Coronary artery (tissue), 2 donors: ENCODE measurements at places on chromosomes 3 and 15.

DNA sequence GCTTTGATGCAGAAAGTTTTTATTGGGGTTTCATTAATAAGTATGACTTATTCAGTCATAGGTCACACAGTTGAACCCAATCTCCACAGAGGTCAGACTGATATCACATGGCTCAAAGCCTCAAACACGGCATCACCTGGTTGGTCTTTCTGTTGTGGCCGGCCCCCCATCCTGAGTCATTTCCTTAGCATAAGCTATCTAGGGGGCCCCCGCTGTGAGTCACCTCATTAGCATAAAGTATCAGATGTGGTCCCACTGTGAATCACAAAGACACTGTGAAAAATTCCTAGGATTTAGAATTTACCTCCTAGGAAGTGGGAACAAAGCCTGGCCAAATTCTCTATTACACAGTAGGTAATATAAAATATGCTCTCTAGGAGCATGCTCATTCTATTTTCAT is 502.2 kb downstream of the PYDC2 start:
- no peak for DNase-seq

- no peak for DNase-seq
Observed at GRCh38 chr3:72950372-72950771, 46.2 kb upstream of the PPP4R2 start.

DNA sequence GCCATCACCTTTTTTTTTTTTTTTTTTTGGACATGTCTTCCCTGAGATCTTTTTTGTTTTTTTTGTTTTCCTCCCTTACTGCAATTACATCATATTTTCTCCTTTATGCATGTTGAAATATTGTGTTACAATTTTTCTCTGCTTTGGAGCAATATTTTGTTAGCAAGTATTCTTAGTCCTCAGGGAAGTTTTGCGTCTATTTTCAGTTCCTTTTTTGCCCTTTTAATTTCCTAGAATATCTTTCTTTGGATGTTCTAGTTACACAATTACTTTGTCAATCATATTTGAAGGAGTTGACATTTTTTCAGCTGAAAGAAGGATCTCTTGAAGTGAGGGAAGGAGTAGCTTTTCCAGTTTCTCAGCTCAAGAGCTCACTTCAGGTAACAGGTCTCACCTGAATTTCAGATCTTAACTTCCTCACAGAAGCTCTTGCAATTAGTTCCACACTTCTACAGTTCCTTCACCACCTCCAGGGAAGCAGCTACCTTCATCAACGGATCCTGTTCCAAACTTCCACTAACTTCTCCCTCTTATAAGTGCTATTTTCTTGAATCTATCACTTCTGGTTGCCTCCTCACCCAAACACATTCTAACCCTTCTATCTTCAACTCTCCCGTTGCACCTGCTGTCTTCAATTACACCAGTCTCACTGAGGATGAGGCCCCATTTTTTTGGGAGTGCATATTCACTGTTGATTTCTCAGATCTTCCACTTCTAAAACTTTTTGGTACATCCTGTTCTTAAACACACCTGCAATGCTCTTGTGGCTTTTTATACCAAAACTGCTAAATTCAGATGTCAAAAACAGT is 57.8 kb upstream of the CPOX start:
- DNase-seq: no peak

DNA sequence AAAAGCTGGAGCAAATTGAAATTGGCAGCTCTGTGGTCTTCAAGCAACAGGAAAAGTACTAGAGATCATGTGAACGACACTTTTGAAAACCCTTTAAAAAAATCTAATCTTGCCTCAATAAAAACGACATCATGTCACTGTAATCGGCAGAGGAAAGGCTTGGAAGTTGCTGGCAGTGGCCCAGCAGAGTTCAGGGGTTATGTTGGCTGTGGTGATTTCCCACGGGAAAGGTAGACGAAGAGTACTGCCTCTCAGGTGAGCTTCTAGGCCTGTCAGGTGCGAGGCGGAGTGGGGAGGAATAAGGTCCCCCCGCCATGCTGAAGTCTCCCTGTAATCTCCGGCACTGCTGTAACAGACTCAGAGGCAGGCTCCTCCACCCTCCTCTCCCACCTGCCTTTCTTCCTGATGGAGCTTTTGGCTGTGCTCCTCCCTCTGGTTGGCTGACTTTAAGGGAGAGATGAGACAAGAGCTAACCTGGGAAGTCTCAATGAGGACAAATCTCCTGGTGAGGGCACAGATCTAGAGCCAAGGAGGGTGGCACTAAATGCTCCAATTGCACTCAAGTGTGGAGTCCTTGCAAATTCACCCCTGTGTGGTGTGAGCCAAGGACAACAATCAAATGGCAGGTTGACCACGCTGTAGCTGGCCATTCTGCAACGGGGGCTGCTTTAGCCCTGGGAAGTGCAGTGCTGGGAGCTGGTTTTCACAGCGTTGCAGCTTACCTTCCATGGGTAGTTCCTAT is 18.7 kb upstream of the HES1 start:
- no peak for DNase-seq

GRCh38 chr3:34198309-34198708 is 399.9 kb downstream of the PDCD6IP start:
- DNase-seq: no peak
